C1 segment of cervical spinal cord (tissue), 14 donors: ENCODE measurements at places on chromosomes 7 and 10.

- no peak for DNase-seq
These were observed 552.4 kb upstream of the KCND2 start for GRCh38 chr7:119720541-119720940.

DNA sequence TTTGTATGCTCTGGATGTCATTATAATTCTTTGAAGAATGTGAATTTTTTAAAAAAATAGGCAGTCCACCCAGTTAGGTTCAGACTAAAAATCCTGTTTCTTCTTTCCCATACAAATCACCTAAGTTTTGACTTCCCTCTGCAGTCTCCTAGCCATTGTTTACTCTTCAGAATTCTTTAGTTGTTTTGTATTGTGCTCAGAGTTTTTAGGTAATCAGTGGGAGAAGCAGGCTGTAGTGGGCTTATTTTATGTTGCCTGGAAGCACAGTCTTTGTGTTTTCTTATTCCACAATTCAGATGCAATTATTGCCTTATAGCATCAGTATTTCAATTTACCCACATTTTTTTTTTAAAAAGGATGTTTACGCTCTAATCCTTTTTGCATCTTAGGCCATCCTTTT, 94.9 kb downstream of the AKAP9 start:
- no peak for DNase-seq

GRCh38 chr7:118222591-118222990, 1.9 kb upstream of the ANKRD7 start:
- no peak for DNase-seq

GRCh38 chr7:144050093-144050492, 1.3 kb downstream of the OR2A5 start:
- no peak for DNase-seq

GRCh38 chr10:20354166-20354565, 537.9 kb downstream of the PLXDC2 start:
- DNase-seq, result no peak

- DNase-seq, result no peak
These were observed 131.4 kb downstream of the VIPR2 start for GRCh38 chr7:159013181-159013690.

DNA sequence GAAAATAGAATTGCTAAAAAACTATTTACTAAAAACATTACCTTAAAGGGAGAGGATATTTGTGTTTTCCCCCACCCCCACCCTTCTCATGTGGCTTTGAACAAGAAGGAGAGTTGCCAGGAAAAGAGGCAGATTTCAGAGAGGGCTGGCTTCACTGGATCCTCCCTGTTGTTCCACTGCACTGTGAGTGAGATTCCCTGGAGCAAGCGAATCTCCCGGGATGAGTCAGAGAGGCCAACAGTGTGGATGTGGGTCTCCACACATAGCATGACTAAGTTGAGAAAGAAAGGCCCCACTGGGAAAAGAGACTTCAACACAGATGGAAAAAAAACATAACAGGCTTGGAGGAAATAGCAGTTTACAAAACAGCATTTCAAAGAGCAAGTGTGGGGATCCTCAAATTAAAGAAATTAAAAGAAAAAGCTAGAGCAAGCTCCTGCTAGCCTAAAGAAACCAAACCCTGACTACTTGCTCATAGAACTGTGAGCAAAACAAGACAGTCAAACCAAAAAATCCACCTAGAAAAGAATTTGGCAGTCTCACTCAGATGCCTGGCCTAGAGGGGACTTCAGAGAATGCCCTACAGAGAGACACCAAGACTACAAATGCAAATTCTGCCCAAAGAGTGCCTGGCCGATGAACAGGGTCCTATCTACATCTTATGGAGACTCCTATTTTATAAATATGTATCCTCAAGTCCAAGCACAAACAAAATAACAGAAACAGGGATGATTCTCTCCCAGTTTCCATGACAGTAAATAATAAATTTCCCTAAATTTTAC, 3.4 kb downstream of the CAV1 start:
- no peak for DNase-seq

DNA sequence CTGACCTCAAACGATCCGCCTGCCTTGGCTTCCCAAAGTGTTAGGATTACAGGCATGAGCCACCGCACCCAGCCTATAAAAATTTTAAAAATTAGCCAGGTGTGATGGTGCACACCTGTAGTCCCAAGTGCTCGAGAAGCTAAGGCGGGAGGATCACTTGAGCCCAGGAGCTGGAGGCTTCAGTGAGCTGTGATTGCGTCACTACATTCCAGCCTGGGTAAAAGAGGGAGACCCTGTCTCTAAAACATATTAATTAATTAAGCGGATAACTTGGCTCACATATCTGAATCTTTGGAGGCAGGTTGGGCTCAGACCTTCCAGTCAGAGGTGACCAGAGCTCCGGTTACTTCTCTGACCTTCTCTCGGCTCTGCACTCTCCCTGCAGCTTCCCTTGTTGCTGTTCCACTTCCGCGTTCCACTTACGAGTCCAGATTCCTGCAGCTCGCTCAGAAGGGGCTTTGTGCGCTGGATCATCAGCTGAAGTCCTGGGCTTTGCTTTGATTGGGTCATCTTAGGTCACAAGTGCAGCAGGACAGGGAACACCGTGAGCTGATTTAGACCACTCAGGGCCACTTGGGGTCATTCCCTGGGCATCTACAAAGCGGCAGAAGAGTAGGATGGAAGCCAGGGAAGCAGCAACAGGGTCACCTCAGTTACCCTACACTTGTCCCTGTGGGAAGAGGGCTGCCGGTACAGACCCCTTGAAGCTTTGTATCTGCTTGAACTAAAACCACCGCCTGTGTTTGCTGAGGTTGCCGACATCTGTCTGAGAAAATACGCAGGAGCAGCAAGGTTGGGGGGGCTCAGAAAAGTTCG, 2.0 kb upstream of the ARPC1B start:
- DNase-seq, result no peak
